CD4-positive, alpha-beta memory T cell (primary cell): ENCODE measurements at places on chromosomes 2 and 18. TPM values are rescaled to one million over a fixed set of nuclear protein-coding genes. Genes with fewer than 3 reads are reported as not detected.
A peak's percentile ranks its signal among the peaks of the same experiment; 100 is the strongest.

- no peak overlapping the region for H3K4me3 ChIP-seq
- DNase-seq = no peak
- H3K27ac ChIP-seq = no peak overlapping the region
- no peaks in the 10 kb centered on the region for H3K27me3 ChIP-seq
- no peaks in the 10 kb centered on the region for H3K36me3 ChIP-seq
- no peaks in the 10 kb centered on the region for H3K4me1 ChIP-seq
These were observed 201.5 kb downstream of the FAM210A start for GRCh38 chr18:13524811-13525210.

GRCh38 chr18:26652501-26652900 lies 104.1 kb upstream of the KCTD1 start:
- H3K27ac ChIP-seq = no peak overlapping the region
- H3K4me1 ChIP-seq = no peaks in the 10 kb centered on the region
- DNase-seq = no peak

DNA sequence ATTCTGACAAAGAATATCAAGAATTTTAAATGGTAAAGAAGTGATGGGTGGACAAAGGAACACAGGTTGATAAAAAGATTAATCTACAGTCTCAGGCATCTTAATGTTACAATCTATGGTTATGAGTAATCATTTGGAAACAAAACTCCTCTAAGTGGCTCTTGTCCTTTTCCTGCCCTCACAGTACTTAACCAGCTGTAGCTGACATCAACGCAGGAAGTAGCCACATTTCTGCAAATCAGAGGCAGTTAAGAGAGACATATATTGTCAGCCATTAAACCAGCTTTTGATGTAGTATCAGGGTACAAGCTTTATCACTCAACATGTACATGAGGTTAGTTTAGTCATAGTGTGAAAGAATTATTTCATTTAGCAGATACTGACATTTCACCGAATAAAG lies 244.6 kb downstream of the NR4A2 start:
- no peaks in the 10 kb centered on the region for H3K27me3 ChIP-seq
- no peaks in the 10 kb centered on the region for H3K36me3 ChIP-seq
- no peak overlapping the region for H3K4me3 ChIP-seq
- no peaks in the 10 kb centered on the region for H3K4me1 ChIP-seq
- no peak for DNase-seq

DNA sequence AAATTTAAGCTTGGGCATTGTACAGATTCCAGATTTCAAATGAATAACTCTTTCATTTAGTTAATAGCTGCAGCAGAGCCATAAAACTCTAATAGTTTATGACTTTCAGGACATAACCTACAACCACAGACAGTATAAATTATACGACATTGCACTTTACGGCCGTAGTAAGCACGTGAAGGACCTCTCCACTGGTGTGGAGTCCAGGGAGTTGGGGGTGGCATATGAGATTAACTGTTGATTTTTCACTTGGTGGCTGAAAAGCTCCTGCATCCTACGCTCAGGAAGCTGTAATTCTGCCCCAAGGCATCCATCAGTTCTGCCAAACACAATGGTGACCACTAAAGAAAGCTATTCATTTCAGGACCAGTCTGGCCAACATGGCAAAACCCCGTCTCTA lies 376.2 kb downstream of the SOX11 start:
- DNase-seq = no peak
- H3K27me3 ChIP-seq = no peaks in the 10 kb centered on the region
- no peaks in the 10 kb centered on the region for H3K36me3 ChIP-seq
- no peak overlapping the region for H3K27ac ChIP-seq
- no peaks in the 10 kb centered on the region for H3K4me1 ChIP-seq

DNA sequence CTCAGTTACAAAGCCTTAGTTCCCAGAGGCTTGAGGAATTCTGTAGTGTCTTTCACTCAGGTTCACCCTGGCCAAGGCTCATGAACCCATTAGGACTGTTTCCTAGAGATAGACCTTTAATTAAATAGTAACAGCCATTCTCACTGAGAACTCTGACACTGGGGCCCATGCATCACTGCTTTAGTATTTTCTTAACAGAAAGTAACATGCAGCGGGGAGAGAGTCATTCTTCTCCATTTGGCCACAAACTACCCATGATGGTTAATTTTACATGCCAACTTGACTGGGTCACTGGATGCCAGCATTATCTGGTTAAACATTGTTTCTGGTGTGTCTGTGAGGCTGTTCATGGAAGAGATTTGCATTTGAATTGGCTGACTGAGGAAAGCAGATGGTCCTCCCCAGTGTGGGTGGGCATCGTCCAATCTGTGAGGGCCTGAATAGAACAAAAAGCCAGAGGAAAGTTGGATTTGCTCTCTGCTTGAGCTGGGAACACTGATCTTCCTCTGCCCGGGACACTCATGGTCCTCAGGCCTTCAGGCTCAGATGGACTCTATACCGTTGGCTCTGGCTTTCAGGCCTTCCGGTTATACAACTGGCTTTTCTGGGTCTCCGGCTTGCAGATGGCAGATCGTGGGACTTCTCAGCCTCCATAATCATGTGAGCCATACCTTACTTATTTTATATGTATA lies 5.6 kb upstream of the CPLX4 start:
- H3K36me3 ChIP-seq = peaks cover 6% of the 10 kb centered on the region
- no peak for DNase-seq
- no peaks in the 10 kb centered on the region for H3K27me3 ChIP-seq
- H3K4me3 ChIP-seq = no peak overlapping the region
- no peak overlapping the region for H3K27ac ChIP-seq

DNA sequence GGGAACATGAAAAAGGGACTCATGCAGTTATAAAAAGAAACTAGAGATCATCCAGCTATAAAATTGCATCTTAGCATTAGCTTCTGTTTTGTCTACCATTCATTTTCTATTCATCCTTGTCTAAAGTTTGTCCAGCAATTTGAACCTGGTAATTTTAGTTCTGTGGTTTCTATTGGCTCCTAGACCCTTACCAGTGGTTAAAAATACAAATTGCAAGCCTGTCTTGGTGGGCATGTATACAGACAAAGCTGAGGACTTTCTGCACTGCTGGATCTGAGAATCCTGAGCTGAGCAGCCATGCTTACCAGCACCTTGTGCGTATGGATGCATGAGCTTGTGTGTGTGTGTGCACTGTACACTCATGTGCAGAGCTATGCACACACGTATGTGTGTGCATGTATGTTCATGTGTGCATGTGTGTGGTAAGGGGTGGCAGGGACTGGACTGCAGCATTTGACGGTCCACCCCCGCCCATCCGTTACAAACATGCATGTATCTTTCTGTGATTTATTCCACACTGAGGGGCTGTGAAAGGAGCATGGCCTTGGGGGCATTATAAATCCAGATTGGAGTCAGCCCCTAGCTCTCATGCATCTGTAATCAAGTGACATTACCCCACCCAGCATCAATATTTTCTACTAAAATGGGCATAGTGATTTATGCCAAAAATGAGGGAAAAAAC lies 144.7 kb downstream of the FAM210A start:
- DNase-seq = no peak
- H3K4me1 ChIP-seq = peaks cover 35% of the 10 kb centered on the region
- H3K27ac ChIP-seq = no peak overlapping the region
- H3K4me3 ChIP-seq = no peak overlapping the region
- H3K27me3 ChIP-seq = no peaks in the 10 kb centered on the region

DNA sequence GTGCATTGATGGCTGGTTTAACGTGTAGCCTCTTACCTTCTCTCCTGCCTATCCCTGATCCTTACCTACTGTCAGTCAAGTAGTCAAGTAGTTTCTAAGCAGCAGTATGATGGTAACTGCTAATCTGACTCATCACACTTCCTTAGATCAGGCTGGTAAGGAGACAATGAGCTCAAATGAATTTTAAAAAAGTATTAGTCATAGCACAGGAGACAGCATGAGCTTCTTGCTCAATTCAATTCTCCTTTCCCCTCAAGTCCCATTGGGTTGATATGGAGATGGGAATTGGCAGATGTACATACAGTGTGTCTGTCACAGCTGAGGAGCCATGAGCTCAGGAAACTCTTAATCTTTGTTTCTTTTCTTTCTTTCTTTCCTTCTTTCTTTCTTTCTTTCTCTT lies 799.7 kb downstream of the LRP1B start:
- no peak for DNase-seq
- H3K27ac ChIP-seq = no peak overlapping the region
- H3K4me1 ChIP-seq = no peaks in the 10 kb centered on the region
- H3K4me3 ChIP-seq = no peak overlapping the region
- H3K27me3 ChIP-seq = no peaks in the 10 kb centered on the region

DNA sequence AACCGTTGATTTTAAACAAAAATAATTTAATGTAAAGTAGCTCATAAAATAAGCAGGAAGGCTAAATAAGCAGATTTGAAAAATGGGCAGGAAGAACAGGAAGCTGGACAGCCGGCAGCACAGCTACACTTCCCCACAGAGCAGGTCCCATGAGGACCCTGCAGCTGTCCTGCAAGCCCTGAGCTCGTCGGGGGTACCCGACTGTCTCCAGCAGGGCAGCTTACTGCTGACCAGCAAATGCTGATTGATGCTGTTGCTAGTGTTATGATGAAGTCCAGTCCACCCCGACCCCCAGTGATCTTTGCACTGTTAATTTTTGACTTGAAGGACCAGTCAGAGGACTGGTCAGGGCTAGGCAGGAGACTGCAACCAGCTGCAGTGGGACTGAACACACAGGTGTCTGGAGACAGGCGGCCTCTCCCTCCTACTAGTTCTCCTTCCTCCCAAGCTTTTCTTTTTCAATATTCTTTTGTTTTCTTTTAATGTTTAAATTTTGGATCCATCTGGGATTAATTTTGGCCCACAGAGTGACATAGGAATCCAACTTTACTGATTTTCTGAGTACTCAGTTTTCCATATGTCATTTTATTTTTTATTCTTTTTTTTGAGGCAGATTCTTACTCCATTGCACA lies 27.7 kb downstream of the POLE4 start:
- no peak overlapping the region for H3K4me3 ChIP-seq
- H3K27me3 ChIP-seq = no peaks in the 10 kb centered on the region
- no peaks in the 10 kb centered on the region for H3K4me1 ChIP-seq
- no peak overlapping the region for H3K27ac ChIP-seq
- no peaks in the 10 kb centered on the region for H3K36me3 ChIP-seq

DNA sequence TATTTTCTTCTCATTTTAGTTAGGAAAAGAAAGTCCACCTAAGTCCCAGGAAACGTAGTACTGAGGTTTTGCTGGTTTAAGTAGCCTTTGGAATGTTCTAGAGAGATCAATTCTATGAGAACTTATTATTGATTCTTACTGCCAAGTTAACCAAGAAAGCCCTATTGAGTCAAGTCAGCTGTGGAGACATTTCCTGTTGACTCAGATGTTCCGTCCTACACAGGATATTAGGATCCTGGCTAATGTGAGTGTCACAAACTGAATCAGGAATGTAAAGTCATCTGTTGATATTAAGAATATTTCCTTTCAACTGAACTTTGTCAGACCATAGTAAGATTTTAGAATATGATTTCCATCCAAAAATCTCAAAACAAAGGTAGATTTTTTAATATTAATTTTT lies 654.3 kb downstream of the LRRTM4 start:
- no peaks in the 10 kb centered on the region for H3K4me1 ChIP-seq
- no peak for DNase-seq
- no peak overlapping the region for H3K4me3 ChIP-seq
- H3K36me3 ChIP-seq = no peaks in the 10 kb centered on the region
- no peak overlapping the region for H3K27ac ChIP-seq

GRCh38 chr2:36800381-36800780 lies 103.9 kb downstream of the VIT start:
- no peaks in the 10 kb centered on the region for H3K36me3 ChIP-seq
- H3K27ac ChIP-seq = no peak overlapping the region
- H3K4me3 ChIP-seq = no peak overlapping the region
- H3K27me3 ChIP-seq = no peaks in the 10 kb centered on the region
- no peaks in the 10 kb centered on the region for H3K4me1 ChIP-seq

- H3K4me1 ChIP-seq = peaks cover 48% of the 10 kb centered on the region
- peak overlapping the region; percentile 97 for H3K4me3 ChIP-seq
- H3K27ac ChIP-seq = peak overlapping the region; percentile 90
- peak; percentile 6 for DNase-seq
- no peaks in the 10 kb centered on the region for H3K36me3 ChIP-seq
- no peaks in the 10 kb centered on the region for H3K27me3 ChIP-seq
These were observed 602 bp upstream of the ADAM17 start for GRCh38 chr2:9556121-9556743.

DNA sequence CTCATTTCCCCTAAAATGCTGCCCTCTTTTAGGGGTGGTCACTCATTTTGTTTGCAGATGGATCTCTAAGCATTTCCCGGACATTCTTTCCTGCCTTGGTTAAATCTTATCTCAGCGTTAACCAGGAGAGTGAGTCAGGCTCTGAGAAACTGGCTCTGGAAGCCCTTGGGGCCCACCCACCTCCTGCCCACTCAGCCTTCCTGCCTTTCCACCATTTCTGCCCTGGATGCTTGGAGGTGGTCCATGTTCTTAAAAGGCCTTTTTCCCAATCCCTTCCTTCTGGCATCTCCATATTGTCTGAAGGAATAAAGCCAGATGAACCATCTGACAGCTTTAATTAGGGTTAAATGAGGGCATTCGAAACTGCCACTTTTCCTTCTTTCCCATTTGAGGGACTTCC lies 9.5 kb downstream of the HK2 start:
- no peaks in the 10 kb centered on the region for H3K27me3 ChIP-seq
- H3K27ac ChIP-seq = peak overlapping the region; percentile 7
- no peak for DNase-seq
- peaks cover 96% of the 10 kb centered on the region for H3K4me1 ChIP-seq
- no peak overlapping the region for H3K4me3 ChIP-seq

DNA sequence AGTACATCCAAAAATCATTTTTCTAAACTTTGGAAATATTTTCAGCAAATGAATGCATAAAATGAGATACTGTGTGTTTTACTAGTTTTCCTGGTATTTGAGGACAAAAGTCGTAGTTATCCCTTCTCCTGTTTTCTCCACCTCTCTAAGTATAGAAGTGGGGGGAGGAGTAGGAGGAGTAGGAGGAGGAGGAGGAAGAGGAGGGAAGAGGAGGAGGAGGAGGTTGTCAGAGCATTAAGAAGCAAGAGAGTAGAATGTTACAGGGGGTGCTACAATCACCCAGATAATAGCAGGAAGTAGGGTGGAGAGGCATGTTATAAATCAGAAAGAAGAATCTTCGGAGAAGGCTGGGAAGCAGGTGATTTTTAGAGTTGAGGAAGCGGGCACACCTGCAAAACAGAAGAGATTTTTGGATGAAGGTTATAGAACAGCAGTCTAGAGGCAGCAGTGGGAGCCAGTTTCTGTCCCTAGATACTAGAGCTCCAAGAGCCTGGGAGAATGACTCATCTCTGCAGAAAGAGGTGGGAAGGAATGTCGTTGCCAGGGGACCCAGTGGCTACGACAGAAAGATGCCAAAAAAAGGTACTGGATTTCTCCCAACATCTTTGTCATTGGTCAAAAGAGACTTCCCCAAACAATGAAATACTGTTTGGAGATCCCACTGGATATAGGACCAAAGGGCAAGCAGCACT lies 44.2 kb upstream of the AQP4 start:
- no peak overlapping the region for H3K27ac ChIP-seq
- no peaks in the 10 kb centered on the region for H3K36me3 ChIP-seq
- DNase-seq = no peak
- no peak overlapping the region for H3K4me3 ChIP-seq
- no peaks in the 10 kb centered on the region for H3K4me1 ChIP-seq
- H3K27me3 ChIP-seq = no peaks in the 10 kb centered on the region

POTEJ gene
- total RNA-seq = not detected

SATB2 gene
- total RNA-seq = not detected

NCK2 gene
- 98.6 TPM for total RNA-seq

TXNDC2 gene
- total RNA-seq = not detected

NT5DC4 gene
- total RNA-seq = not detected

CCL20 gene
- 3.2 TPM for total RNA-seq

ASXL3 gene
- not detected for total RNA-seq

CHPF gene
- total RNA-seq = 7.7 TPM

UGT1A7 gene
- not detected for total RNA-seq

PLGLB1 gene
- 17.8 TPM for total RNA-seq

BOLL gene
- not detected for total RNA-seq

TNFRSF11A gene
- 1.3 TPM for total RNA-seq
